Aorta (tissue), 5 donors: ENCODE measurements at places on chromosomes 13 and 19.

DNA sequence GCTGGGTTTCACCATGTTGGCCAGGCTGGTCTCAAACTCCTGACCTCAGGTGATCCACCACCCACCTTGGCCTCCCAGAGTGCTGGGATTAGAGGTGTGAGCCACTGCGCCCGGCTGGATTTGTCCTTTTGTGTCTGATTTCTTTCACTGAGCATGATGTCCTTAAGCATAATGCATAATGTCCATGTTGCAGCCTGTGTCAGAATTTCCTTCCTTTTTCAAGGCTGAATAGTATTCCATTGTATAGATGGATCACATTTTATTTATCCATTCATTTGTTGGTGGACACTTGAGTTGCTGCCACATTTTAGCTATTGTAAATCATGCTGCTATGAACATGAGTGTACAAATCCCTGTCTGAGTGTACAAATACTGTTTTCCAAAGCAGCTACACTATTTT is 25.5 kb downstream of the RFX2 start:
- DNase-seq: no peak

- no peak for DNase-seq
Measured at GRCh38 chr13:98105929-98106336, 37.0 kb upstream of the FARP1 start.

DNA sequence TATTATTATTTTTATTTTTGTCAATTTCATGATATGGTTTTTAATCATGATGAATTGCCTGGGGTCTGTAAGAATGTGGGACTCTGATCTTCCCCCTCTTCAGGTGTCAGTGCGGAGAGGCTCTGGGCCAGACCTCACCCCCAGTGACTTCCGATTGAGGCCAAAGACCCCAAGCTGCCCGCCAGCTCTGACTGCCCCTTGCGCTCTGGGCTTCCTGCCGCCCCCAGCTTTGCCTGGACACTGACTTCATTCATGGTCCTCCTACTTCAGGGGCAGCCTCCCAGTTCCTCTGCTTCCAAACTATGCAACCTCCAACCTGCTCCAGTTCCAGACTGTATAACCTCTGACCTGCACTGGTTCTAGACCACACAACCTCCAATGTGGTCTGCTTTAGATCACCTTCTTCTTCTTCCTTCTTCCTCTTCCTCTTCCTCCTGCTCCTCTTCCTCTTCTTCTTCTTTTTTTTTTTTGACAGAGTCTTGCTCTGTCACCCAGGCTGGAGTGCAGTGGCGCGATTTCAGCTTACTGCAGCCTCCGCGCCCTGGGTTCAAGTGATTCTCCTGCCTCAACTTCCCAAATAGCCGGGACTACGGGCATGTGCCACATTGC is 6.7 kb upstream of the PPP5C start:
- DNase-seq: no peak

DNA sequence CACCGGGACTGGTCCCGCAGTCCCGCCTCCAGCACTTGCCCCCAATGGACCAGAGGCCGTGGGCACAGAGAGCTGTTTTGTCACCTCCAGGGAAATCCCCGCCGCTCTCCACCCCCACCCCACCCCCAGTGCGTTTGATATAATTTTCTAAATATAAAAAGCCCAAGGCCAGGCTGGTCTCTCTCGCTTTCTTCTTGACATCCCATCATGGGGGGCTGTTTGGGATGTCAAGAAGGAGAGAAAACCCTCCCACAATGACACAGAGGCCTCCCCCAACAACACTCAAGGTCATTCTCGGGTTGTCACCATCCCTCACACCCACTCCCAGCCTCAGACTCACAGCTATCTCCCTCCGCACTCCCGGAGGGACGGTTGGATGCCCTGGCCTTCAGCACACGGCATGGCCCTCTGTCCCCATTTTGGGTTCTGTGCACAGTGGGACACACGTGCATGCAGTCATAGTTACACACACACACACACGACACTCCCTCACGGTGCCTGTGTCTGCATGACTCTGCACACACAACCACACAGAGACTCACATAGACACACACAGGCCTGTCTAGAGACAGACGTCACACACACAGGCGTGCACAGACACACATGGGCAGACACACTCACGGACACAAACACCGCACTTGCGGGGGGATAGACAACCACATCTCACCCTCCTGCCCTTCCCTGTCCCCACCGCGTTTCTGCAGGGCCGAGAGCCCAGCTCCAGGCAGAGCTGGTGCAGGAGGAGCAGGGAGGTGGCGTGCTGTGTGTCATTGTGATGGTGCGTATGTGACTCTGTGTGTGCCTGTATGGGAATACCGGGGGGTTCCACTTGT is 4.8 kb upstream of the NFIC start:
- no peak for DNase-seq

DNA sequence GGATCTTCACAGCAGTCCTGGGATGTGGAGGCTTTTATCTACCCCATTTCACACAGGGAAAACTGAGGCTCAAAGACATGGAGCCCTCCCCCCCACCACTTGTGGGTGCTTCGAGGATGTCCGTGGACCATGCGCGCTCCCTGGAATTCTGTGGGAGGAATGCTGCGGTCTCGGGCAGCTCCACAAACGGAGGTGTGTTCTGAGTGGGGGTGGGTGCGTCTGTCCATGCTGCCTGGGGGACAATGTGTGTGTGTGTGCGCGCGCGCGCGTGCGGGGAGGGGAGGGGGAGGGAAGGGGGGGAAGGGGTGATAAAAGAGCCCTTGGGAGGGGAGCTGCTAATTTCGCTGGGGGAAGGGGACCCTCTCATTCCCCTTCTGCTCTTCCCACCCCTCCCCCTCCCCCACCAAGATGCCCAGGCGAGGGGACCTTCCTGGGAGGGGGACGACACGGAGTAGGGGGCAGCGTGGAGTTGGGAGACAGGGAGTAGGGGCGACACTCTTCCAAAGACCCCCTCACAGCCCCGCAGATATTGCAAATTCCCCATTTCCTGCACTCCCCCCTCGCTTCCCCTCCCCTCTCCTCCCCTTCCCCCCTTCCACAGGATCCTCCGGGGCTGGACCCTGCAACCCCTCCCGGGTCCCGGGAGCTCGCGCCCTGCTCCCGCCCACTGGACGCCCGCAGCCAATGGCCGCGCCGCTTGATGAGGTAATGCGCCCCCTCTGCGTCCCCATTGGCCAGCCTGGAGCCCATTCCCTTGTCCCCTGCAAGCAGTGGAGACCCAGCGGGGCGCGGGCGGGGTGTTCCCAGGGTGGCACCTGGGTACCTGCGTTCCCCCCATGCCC is 18.9 kb upstream of the ZNRF4 start:
- DNase-seq: no peak

DNA sequence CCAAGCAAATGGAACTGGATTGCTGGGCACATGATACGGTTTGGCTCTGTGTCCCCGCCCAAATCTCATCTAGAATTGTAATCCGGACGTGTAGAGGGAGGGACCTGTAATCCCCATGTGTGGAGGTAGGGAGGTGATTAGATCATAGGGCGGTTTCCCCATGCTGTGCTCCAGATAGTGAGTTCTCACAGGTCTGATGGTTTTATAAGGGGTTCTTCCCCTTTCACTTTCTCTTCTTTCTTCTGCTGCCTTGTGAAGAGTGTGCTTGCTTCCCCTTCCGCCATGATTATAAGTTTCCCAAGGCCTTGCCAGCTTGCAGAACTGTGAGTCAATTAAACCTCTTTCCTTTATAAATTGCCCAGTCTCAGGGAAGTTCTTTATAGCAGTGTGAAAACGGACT is 32.6 kb upstream of the MTIF3 start:
- DNase-seq: no peak

DNA sequence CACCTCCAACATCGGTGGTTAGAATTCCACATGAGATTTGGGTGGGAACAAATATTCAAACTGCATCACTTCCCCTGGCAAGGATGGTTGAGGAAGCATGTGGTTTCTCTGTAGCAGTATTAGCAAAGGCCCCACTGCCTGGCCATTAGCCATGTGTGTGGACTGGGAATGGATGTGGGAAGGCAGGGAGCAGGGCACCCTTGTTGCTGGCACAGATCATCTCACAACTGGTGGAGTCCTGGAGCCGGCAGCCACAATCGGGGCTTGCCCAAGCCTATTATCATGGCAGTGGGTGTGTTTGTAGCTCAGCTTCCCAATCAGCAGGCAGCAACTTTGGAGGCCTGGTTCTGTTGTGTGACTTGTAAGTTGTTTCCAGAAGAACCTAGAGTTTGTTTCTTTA is 391.9 kb downstream of the DLEU7 start:
- DNase-seq: no peak

DNA sequence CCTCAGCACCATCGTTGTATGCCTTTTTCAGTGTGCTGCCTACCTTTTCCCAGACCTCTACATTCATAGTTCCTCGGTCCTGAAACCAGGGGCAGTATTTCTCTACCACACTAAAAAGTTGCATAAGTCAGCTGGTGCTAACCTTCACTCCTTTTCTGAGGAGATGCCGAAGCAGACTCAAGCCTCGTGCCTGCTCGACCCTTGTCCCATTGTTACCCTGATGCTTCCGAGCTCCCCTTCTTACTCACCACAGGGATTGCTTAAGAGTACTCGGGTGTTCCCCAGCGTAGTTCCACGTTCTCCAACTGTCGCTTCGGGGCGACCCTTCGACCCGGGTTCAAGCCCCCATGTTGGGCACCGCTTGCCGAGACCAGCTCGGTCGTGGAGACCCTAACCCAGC is 19.0 kb upstream of the IL17D start:
- DNase-seq: no peak
